ENCODE measurements at places on chromosomes 7 and 10.

- DNase-seq = no peak
These were observed at the start of gene CDK6 for GRCh38 chr7:92836489-92836999. Gene CDK6, minus strand, starts transcription at chr7:92836573. Its CDS starts 3,250 bp downstream, at chr7:92833323.

DNA sequence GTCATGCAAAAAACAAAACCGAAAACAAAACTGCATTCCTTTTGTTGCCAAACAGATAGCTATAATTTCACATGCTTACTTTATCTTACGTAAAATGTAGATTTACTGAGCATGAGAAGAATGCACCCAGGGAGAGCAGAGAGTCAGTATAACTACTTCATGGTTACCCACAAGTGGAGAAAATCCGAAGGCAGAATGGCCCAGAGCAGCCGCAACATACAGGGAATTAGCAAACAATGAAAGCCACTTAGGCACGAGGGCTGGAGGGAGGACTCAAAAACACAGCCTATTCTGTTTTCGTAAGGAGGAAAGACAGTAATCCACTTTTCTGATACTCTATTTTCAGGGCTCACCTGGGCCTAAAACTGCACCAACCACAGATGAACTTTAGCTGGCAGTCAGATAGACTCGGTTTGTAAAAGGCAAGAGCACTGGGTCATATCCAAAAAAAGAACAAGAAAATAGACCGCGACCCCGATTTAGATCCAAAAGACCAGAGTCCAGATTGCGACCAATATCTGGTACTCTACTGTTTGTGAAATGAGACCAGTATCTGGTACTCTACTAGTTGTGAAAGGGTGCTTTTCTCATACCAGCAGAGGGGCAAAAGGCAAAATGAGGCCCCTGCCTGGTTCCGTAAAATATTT lies 1.3 kb downstream of the ITPRIP start:
- no peak for DNase-seq

- DNase-seq = no peak
These were observed 34.7 kb downstream of the IMMP2L start for GRCh38 chr7:111527545-111527944.

- no peak for DNase-seq
These were observed 90.5 kb upstream of the RSU1 start for GRCh38 chr10:16907687-16908086.

DNA sequence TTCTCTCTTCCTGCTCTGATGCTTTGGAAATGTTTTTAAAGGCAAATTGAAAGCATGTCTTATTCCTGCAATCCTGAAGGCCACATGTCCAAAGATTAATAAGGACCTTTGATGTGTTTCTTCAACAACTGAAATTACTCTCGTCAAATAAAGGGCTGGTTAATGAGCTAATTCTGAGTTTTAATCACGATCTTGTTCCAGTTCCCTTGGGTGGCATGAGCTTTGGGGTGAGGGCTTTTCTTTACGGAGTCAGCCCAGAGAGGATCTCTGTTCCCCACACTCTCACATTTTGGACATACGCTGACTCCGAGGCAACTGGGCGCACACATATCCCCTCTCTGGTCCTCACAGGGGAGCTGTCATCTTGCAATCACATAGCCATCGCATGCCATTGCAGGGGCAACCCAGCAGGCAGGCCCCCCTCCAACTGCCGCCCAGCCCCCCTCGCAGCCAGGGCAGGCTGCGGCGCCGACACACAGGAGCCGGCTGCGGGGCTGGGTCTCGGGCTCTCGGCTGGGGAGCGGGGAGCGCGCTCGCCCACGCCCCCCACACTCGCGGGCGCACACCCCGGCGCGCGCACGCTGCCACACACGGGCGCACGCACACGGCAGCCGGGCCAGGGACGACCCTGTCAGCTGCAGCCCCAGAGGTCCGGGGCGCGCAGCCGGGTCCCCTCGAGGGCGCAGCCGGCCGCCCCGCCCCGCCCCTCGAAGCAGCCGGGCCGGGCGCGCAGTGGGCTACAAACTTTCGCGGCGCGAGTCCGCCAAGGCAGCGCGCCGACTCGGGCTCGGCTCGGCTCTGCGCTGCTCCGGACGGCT lies at the start of gene GDF10:
TSS of gene GDF10 (plus strand) at position 587 of the 818 bp plus-strand sequence. CDS start 455 bp downstream, outside the sequence.
- no peak for DNase-seq

- DNase-seq = no peak
These were observed 2.4 kb upstream of the ARID5B start for GRCh38 chr10:61899069-61899531.
